Neural crest cell (in vitro differentiated cells): ENCODE measurements at places on chromosomes 2 and 18. TPM values are rescaled to one million over a fixed set of nuclear protein-coding genes. Genes with fewer than 3 reads are reported as not detected.

- DNase-seq = no peak
Measured at GRCh38 chr2:239393941-239394340, 6.9 kb downstream of the HDAC4 start.

CROCC2 gene
- not detected in 2 replicates for total RNA-seq

SLC5A7 gene
- 2.7 and 3.0 TPM in 2 replicates for total RNA-seq

GRCh38 chr18:49359732-49360444, 100.6 kb downstream of the DYM start:
- DNase-seq = no peak

- DNase-seq = no peak
Measured at GRCh38 chr18:63624863-63625262, 19.2 kb downstream of the SERPINB4 start.

RNASEH1 gene
- total RNA-seq = 28.9 and 33.7 TPM in 2 replicates

DNA sequence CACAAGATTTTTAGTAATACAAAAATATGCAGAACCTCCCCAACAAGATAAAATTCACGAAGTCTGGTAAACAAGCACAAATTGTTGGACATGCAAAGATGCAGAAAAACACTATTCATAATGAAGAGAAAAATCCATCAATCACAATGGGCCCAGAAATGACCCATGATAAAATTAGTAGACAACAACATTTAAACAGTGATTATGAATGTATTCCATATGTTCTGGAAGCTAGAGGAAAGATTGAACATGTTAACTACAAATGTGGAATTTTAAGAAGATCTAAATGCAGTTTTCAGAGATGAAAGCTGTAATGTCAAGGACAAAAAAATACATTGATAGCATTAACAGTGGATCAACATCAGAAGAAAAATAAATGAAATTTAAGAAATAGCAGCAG, 243.3 kb upstream of the LINC00305 start:
- DNase-seq = no peak

DNA sequence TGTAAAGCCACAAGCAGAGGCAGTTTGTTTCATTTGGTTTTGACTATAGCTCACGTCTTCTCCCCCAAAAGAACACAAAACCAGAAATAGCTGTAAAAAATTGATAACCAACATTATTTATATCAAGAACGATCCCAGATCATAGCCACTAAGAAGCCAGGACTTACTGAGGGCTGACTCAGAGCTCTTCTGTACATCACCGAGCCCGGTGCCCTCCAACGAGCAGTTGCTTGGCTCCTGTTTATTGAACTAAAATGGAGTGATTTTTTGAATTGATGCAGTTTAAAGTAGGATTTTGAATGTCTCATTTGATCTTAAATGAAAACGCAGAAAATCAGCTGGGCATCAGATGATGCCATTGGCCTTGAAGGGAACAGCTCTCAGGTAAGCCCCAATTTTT, 343.3 kb downstream of the INSIG2 start:
- no peak for DNase-seq

- no peak for DNase-seq
Measured at GRCh38 chr18:24103320-24104021, 35.4 kb upstream of the CABYR start.

HOXD12 gene
- total RNA-seq = not detected in 2 replicates

CD207 gene
- not detected in 2 replicates for total RNA-seq

DNA sequence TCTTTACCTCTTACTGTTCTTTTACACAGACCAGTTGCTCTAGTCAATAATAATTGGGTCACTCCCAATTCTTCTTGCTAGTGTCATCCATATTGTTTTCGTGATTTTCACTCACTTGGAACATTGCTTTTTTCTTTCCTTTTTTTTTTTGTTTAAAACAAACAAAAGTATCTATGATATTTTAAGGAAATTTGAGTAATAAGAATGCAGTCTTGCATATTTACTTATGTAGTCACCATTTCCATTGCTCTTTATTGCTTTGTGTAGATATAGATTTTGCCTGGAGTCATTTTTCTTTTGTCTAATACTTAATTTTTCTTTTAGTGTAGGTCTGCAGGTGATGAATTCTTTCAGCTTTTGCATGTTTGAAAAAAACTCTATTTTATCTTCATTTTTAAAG, 71.9 kb downstream of the WDR7 start:
- no peak for DNase-seq
